ENCODE measurements at places on chromosomes 4 and X.

GRCh38 chr4:83250687-83251446 is 33.7 kb downstream of the COQ2 start:
- no peak for DNase-seq

DNA sequence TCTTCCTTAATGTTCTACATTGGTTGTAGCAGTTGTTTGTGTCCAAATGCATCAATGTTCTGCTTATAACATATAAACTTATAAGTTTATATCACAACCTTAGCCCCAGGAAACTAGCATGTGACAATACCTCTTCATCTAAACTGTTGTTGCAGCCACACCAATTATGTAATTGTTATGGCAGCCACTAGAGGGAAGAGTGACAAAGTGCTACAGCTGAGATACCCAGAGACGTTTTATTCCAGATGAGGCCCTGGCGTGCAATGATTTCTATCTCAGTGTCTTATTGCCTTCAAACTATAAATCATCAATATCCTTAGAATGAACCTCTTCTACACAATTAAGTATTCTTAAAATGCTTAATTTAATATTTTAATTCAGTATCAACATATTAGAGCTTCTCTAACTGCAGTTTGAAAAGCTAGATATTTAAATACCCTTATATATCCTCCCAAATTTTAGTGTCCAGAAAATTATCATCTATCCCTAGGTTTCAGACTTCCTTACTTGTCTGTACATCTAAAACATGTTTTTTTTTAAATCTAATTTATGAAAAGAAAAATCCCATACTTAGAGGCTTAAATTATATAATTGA is 171.6 kb downstream of the PCDH10 start:
- DNase-seq = peak; percentile 40

DNA sequence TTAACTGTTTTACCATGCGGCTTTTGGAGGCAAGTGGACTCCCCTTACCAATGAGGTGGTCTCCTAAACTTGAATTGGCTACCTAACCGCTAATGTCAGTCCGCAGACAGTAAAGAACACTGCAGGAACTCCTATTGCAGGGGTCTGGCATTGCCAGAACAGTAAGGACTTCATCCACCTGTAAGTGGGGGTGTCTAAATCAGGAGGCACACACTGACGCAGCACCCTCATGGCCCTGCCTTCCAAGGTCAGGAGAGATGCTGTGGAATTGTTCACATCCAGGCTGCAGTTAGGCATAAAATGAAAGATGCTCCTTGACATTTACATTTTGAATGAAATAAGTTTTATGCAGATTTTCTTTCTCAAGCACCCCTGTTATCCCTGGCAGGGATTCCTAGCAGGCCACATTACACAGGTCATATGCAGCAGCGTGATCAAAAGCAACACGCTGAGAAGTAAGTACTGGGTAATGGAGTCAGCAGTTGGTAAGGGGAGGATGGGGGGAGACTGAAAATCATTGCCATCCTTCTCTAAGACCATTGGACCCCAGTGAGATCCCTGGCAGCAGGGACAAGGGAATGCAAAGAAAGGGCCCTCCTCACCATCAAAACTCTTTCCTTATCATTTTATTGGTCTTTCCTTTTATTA is 3.8 kb downstream of the PPARGC1A start:
- no peak for DNase-seq

- DNase-seq = no peak
These were observed 391.6 kb downstream of the PCDH7 start for GRCh38 chr4:31111790-31112189.

GRCh38 chr4:22814906-22815305 is 122.2 kb downstream of the GBA3 start:
- no peak for DNase-seq

DNA sequence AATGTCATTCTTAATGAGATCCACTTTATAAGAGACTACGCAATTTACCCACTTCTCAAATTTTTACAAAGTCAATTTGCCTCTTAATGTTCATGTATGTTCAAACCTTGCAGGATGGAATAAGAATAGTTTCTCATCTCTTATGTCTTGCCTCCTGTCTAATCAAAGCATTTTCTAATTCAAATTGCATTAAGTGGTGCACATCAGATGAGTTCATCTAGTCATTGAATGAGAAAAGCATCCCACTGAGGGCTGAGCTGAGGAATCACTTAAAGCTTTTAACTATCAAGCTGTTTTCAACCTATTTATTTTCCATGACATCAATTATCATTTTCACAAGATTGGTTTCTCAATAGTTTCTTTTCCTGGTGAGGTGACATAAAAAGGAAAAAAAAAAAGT is 1964.0 kb downstream of the PCDH7 start:
- DNase-seq = no peak

GRCh38 chr4:183832776-183833450 is 72.2 kb upstream of the STOX2 start:
- DNase-seq = no peak

- peak; percentile 31 for DNase-seq
These were observed 563.1 kb downstream of the INPP4B start for GRCh38 chr4:142282870-142283431.

Data from iris pigment epithelial cell (primary cell).